Effector CD8-positive, alpha-beta T cell (primary cell): ENCODE measurements at places on chromosomes 3 and 15.
A peak's percentile ranks its signal among the peaks of the same experiment; 100 is the strongest.

DNA sequence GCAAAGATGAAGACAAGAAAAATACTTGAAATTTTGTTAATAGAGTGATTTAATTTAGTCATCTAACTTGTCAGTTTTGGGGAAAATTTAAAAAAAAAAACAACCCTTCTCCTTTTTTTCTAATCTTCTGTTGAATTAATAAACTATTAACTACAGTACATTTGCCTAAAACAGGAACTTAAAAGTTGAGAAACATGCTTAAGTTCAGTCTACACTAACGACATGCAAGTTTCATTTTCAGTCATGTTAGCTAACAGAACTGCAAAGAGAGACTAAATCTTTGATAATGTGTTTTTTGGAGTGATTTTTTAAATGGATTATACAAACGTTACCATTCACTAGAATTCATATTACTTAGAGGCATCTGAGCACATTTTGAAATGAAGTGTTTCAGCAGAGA is 71.9 kb upstream of the MBNL1 start:
- DNase-seq, result no peak

- DNase-seq, result no peak
These were observed 24.5 kb upstream of the BDH1 start for GRCh38 chr3:197580253-197580691.

DNA sequence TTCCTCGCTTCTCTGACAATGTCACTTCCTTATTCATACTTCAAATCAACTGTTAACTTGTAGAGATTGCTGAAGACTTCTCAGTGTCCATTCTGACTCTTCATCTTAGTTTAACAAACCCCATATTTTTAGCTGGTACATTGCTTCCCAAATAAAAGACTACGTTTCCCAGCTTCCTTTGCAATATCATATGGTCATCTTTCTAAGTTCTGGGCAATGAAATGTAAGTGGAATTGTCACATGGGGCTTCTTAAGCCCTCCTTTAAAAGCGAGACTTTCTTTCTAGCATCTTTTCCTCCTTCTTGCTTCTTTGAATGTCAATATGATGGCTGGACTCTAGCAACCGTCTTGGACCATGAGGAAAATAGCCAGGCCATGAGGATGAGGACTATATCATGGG is 239.0 kb downstream of the ZNF621 start:
- no peak for DNase-seq

GRCh38 chr3:56682462-56683121 is 473 bp downstream of the TASOR start:
- peak; percentile 57 for DNase-seq

DNA sequence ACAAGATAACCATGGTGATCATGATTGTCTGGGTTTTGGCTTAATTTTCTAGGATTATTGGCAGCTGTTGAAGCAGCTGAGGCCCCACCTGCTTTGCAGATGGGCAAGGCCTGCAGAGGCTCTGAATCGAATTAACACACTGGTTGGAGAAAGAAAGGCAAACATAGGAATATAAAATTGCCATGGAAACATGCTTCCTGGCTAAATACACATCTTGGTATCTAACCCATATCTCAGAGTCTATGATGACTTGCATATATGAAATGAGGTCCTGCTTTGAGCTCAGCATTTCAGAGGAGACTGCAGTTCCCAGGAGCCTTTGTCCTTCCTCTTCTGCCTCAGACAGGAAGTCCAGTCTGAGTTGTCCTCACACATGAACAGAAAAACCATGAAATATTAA is 24.3 kb upstream of the SV2B start:
- no peak for DNase-seq

DNA sequence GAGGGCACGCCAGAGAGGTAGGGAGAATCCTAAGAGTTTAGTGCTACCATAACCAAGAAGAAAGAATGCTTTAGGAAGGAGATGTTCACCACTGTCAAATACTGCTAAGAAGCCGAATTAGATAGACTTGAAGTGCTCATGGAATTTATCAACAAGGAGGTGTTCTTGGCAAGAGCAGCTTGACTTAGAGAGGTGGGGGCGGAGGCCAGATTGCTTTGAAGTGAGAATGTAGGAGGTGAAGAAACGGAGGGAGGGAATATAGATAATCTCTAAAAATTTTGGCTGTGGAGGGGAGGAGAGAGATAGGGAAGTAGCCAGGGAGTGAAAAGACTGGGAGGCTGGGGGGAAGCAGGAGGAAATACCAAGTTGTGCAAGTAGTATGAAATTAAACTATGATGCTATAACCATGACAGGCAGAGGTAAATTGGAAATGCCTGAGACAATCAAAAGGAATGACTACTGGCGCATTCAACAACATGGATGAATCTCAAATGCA is 35.5 kb downstream of the GADL1 start:
- no peak for DNase-seq

DNA sequence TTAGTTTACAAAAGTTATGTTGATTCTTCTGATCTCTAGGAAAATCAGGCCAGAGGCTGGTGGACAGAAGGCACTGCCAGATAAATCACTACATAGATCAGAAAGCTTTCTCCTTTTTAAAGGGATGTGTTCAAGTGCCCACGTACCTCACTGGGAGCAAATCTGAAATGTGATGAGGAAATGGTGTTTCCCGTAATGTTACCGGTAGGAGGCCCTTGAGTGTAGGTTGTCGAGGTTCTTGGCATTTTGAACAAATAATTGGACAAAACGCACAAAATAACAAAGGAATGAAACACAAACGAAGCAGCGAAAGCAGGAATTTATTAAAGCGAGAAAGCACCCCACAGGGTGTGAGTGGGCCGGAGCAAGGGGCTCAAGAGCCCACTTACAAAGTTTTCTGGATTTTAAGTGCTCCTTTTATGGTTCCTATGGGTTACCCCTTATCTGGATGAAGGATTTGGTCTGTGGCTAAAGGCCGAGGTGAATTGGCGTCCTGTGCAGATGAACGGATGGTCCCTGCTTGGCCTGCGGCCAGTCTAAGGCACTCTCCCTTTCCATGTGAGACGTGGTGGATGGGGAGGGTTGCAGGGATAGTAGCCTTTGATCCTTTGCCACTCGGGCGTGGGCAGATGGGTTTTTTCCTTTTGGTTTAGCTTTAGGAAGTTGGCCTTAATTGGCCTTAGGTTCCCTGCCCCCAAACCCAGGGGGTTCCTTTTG is 1.0 kb downstream of the SNX1 start:
- no peak for DNase-seq

DNA sequence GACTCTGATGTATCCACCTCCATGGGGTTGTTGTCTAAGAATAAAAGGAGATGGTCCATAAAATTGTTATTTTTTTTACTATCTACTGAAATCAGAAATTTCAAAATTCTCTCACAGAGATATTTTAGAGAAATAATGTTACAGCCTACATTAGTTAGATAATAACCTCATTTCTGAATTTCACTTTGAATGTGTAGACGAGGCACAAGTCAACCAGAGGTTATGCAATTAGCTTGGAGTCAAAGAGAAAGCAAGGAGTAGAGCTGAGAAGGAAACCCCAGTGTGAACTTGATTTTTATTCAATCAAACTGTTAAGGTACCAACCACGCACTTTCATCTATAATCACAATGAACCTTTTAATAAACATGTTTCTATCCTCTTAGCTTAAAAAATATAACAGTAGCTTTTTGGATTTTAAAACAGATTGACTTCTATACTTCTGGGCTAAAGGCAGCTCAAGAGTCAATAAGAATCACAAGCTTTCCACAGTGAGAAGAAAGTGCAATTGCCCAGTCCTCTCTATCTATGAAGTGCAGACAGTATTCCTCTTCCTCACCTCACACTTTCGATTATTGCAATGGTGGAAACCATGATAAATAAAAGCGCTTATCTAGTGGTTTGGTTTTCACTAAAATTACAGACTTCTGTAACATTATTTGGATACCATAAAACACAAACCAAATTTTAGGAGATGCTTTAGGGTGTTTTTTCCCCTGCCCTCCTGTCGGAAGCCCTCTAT is 403.2 kb downstream of the ZBTB20 start:
- DNase-seq, result no peak

GRCh38 chr3:101936419-101937356 is 87.4 kb downstream of the NFKBIZ start:
- no peak for DNase-seq

DNA sequence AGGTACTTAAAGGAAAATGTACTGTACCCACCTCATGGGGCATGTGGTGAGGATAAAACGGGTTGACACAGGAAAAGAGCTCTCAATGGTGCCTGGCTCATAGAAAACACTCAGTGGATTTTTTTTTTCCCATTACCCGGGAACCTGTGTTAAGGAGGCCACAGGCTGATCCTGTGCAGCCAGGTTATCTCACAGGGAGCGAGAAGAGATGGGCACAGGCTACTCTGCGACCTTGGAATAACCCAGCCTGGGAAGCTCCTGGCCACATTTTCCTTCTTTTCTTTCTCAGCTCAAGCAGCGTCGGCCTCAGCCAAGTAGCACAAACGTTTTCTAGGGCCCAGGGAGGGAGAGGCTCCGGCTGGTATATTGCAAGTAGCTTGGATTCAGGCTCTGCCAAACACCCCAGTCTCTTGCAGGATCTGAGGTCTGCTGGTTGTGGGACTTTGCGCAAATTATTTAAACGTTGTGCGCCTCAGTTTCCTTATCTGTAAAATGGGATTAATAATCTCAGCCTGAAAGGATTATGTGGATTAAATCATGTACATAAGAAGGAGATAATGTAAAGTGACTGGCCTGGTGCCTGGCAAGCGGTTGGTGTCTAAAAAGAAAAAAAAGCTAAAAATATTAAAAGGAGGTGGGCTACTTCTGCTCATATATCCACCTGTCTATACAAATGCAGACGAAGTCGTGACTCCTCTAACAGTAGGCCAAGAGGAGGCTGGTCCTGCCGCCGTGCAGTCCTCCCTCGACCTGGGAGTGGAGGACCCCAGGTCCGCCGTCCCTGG is 2.2 kb downstream of the FURIN start:
- DNase-seq, result no peak

DNA sequence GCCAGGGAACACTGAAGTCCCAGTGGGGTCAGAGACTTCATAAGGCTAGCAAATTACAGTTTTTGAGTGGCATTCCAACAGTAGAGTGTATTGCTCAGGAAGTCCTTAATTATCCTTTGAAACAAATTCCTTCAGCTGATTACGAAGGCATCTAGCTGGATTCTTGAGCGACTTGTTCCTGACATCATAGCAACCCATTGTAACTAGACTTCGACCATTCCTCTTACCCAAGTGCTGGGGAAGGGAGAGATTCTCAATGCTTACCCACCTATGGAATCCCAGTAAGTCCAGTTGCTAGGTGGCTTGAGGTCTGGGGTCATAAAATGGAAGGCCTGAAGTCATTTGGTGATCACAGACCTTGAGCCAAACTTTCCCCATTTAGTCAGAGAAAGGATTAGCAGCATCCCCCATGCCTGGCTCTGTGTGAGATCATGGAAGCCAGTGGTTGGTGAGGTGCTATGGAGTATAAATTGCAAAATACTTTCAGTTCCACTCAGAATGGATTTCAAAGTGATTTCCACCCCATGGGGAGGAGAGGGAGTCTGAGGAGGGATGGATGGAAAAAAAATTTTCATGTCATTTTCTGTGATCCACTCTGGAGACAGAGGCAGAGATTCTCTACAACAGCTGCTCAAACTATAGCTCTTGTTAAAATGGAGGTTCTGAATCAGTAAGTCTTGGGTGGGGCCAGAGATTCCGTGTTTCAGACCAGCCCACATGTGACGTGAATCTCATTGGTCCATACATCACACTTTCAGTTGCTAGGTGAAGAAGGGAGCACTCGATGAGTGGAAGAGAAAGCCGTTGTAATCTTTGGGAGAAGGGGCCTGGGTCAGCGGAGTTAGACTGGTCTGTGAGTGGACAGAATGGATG is 45.7 kb downstream of the CD86 start:
- DNase-seq, result no peak

DNA sequence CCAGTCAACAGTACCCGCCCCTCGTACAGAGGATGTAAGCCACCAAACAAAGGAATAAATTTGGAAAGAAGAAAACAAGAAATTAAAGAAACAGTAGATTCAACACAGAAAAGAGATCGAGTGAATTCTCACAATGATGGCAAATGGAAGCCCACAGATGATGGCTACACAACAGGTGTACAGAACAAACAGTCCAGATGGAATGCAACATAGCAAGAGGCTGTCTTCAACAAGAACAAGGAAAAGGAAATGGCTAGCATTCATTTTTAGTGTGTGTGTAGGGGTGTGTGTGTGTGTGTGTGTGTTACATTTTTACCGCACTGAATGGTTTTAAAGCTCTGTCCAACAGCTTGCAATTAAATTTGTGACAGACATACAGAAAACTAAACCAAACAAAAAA is 12.9 kb downstream of the NEDD4 start:
- no peak for DNase-seq

- DNase-seq, result no peak
These were observed 30.1 kb downstream of the POPDC2 start for GRCh38 chr3:119630128-119630879.

DNA sequence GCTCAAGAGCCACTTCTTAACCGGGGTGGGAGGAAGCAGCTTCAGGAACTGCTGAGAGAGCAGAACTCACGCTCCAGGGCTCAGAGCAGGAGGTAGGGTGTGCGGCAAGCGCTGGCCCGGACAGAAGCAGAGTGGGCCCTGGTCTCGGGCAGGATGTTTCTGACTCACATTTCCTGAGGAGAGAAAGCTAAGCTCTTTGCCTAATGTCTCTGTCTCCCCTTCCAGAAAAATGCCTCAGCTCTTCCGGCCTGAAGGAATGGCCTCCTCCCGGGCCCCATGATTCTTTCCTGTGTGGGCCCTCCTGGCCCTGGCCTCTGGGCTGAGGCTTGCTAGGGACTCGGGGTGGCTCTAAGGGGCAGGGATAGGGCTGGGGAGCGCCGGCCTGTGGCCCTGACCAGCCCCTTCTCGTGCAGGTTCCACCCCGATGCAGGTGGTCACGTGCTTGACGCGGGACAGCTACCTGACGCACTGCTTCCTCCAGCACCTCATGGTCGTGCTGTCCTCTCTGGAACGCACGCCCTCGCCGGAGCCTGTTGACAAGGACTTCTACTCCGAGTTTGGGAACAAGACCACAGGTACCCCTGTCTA is 4.1 kb upstream of the STAB1 start:
- DNase-seq, result no peak

GRCh38 chr15:45458746-45459403 is 63.7 kb downstream of the SLC30A4 start:
- DNase-seq, result peak; percentile 76

DNA sequence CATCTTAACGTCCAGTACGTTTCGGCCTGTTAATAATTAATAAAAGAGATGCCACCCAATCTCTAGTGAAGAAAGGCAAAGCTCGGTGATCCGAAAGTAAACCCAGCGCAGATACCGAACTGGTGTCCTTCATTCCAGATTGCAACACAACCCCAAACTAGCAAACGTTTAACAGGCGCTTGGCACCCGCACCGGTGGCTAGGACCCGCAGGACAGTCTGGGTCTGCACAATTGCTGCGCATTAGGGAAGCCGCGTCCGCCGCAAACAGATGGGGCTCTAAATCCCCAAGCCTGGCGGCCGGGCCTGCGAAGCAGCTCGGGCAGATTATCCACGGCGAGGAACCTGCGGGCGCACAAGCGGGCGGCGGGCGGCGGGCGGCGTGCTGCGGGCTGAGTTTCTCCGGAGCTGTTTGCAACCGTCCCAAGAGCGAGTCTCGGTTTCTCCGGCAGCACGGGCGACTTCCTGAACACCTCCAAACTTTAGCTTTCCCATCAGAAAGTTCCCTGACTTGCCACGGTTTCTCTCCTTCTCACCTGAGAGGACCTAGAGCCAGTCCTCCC is 112.1 kb upstream of the ICE2 start:
- DNase-seq, result no peak
